ENCODE measurements at places on chromosomes 11 and 22. TPM values are rescaled to one million over a fixed set of nuclear protein-coding genes. Genes with fewer than 3 reads are reported as not detected.

The HDHD5 gene
- 34.4 TPM for total RNA-seq

The TMEM151A gene
- total RNA-seq, result 0.31 TPM

- peak; percentile 63 for DNase-seq
Measured at GRCh38 chr22:29328566-29329500, 13.3 kb upstream of the RASL10A start.

DNA sequence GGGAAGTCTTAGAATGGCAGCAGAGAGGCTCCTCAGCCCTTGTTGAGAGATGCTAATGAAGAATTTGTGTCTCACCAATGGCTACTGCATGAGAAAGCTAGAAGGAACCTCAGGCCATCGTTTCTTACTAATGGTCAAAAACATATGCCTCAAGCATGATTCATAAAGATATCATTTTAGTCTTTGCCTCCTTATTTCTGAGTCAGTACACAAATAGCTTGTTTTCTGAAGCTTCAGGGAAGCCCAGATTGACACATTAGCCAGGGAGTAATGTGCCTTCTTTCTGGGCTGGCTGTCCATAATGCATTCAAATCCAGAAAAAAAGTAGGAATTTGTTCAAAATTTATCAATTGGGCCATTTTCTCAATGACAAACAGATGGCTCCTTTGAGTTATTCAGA is 169.4 kb upstream of the ZBED5 start:
- DNase-seq, result no peak

- no peak for DNase-seq
Measured at GRCh38 chr11:123362186-123362585, 67.9 kb upstream of the GRAMD1B start.

GRCh38 chr11:76796511-76797198 is 13.5 kb downstream of the TSKU start:
- no peak for DNase-seq

Data from right cardiac atrium (tissue), 5 donors.